ENCODE measurements at places on chromosomes 12 and 14.
A peak's percentile ranks its signal among the peaks of the same experiment; 100 is the strongest.

DNA sequence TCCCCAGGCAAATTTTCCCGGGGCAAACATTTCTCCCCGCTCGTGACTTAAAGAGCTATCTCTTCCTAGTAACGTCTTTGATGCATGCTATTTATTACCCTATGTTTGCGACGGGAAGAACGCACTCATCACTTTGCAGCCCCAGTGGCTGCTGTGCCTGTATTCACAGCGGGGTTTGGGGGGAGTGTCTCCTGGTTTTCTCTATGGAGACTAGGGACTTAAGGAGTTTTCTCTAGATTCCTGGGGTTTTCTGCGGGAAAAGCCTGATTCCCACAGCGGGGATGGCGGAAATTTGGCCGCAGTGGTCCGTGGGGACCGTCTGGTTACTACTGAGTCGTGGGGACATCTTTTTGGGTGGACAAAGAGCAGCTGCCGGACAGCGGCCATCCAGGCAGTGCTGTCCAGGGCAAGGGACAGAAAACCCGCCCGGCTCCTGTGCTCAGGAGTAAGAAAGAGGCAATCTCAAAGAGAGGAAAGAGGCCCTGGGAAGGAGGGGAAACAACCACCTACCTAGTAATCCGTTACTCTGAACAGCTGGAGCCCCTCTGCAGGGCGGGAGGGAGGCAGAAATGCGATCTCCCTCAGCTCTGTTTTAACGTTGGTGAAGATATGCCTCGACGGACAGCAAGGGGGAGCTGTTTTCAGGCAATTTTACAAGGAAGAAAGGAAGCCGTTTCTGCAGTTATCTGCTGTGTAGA is 771 bp upstream of the AVPR1A start:
- DNase-seq: peak; percentile 47

- DNase-seq: no peak
Observed at GRCh38 chr12:42180990-42181596, 36.4 kb upstream of the GXYLT1 start.

- DNase-seq: no peak
Observed at GRCh38 chr12:72315858-72316257, 43.7 kb downstream of the TRHDE start.

DNA sequence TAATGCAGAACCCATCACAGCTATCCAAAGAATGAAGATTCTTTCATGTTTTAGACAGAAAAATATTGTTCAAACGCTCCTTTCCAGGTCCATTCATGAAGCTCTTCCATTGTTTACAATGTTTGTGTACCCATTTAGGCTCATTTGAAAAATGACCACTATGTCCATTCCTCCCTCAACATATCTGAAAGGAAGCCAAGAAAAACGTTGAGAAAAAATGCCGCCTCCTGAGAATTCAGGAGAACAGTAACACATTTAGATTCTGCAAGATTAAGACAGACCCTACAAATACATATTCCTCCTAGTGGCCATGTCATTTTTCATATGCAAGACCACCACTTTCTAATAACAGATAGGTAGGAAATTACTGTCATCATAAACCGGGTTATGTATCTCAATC is 124.4 kb downstream of the SLC25A21 start:
- no peak for DNase-seq

- DNase-seq: no peak
Observed at GRCh38 chr14:58151133-58152013, 640 bp downstream of the ARMH4 start.

DNA sequence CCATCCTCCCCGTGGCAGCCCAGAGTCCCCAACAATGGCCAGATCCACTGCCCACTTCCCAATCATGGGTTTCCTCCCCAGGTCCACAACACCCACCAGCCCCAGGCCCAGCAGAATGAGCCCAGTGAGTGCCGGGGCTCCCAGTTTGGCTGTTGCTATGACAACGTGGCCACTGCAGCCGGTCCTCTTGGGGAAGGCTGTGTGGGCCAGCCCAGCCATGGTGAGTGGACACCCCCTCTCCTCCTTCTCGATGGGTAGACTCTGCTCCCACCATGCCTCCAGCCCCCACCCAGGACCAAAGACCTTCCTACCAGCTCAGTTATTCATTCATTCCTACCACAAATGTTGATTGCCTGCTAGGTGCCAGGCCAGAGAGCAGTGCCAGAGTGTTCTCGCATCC is 23.8 kb downstream of the PAPLN start:
- DNase-seq: no peak

- no peak for DNase-seq
Observed at GRCh38 chr12:11855983-11856374, 206.5 kb downstream of the ETV6 start.

DNA sequence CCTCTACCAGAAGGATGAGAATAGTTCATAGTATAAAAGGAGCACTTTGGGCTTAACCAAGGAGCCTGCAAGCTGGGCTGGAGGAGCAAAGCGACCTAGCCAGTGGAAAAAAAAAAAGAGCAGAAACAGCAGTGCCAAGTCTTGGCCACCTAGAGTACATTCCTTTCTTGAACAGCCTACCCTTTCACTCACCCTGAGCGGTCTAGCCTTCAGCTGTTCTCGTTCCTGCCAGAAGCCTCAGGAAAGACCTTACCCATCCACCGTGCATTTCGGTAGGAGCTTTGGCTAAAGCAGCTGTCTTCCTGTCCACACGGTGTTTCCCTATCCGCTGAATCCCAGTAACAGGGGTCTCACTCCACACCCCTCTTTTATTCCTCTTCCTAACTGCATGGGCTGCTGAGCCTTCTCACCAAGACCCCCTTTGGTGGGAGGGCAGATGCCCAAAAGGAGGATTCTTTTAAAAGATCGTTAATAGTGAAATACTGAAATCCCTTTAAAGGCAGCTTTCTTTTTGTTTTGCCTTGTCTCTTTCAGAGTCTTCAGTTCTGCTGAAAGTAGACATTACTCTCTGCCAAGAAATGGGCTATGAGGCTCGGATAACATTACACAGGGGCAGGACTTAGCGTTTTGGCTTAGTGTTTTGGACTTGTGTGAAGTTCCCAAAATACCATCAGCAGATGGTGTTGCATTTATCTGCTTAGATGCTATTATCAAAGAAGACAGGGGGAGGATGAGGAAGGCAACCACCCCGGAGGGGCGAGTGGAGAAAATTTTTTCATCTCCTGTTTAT is 88.5 kb upstream of the METAP2 start:
- DNase-seq: no peak

DNA sequence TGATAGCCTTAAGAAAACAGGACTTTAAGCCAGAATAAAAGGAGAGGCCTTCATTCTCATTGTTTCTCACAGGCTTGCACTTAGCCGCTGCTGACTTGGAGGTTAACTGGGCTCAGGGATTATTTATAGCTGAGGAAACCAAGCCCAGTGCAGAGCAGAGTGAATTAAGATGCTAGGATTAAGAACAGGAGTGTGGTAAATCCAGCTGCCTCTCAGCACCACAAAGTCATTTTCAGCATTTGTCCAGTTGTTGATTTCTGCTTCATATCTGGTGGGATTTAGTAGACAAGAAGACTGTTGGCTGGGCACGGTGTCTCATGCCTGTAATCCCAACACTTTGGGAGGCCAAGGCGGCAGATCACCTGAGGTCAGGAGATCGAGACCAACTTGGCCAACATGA is 14.3 kb upstream of the KRT73 start:
- DNase-seq: no peak

GRCh38 chr14:55721353-55721752 is 141.3 kb downstream of the KTN1 start:
- no peak for DNase-seq
